ENCODE measurements at places on chromosomes 5 and 9. TPM values are rescaled to one million over a fixed set of nuclear protein-coding genes. Genes with fewer than 3 reads are reported as not detected.

GPX8 gene
- 4.2 TPM for total RNA-seq

ANKRD31 gene
- total RNA-seq: 1.2 TPM

PHYHD1 gene
- total RNA-seq: 2.1 TPM

RFX3 gene
- total RNA-seq: 66.4 TPM

C5orf15 gene
- total RNA-seq: 62.1 TPM
